ENCODE measurements at places on chromosomes 6 and 20. TPM values are rescaled to one million over a fixed set of nuclear protein-coding genes. Genes with fewer than 3 reads are reported as not detected.

GPLD1 gene
- 0.66 TPM for total RNA-seq

SCRT2 gene
- total RNA-seq, result not detected

FNDC11 gene
- total RNA-seq, result 1.7 TPM

RWDD1 gene
- 60.5 TPM for total RNA-seq

PTGIS gene
- not detected for total RNA-seq

RWDD2A gene
- 2.8 TPM for total RNA-seq

TMEM170B gene
- total RNA-seq, result 2.1 TPM

ME1 gene
- total RNA-seq, result not detected
